NCI-H1694 (cell line): ENCODE measurements at places on chromosomes 6 and 20.

DNA sequence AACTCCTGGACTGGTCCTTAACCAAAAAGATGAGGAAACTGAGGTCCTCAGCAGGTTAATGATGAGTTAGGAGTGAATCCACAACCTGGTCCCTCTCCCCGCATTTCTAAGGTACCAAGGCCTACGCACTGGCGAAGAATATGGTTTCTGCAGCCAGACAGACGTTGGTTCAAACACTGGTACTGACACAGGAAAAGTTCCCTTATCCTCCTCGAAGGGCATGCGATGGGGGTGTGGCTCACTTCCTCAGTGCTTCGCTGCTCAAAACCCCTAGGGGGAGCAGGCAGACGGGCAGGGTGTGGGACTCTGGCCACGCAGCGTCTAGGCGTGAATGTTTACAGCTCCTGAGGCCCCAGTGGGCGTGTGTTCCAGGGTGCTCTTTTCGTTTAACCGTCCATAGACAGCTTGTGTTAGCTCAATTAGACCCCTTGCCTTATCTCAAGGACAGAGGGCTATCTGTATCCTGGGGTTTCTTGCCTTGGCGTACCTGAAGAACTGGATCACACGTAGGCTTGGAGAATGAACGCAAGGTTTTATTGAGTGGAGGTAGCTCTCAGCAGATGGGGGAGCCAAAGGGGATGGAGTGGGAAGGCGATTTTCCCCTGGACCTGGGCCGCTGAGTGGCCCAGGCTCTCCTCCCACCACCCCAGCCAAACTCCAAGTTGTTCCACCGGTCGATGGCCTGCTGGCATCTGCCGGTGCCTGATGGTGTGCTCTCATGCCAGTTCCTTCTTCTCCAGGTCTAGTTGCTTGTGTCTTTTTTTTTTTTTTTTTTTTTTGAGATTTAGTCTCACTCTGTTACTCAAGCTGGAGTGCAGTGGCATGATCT, 31.8 kb upstream of the PTPN1 start:
- DNase-seq: no peak

GRCh38 chr20:61967300-61967699, 98.4 kb downstream of the TAF4 start:
- DNase-seq: no peak

DNA sequence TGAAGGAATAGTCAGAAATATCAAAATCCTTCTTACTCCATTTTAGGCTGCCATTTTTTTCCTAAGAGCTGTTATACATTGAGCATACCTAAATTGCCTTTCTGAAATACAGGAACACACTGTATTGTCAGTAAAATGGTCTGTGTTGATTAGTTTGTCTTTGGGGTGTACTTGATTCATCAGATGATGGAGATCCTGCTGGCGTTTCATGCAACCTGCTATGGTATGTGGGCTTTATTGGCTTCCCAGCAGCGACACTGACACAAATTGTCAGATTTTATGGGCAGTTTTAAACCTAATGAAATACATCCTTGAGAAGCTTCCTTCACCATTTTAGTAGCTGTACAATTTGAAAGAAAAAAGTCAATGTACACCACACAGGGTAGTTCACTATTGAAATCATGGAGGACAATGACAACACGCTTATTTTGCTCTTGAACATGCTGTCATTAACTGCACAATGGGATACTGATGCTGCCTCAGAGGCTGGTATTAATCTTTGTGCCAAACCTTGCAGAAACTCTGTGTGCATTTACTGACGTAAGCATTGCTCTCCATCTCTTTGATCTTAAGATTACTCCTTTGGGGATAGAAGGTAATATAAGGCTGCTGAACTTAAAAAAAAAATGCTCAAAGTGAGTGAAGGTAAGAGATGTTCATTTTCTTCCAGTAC, 124.9 kb downstream of the LAMA2 start:
- DNase-seq: no peak

GRCh38 chr20:13510837-13511488, 127.8 kb downstream of the TASP1 start:
- DNase-seq: no peak

DNA sequence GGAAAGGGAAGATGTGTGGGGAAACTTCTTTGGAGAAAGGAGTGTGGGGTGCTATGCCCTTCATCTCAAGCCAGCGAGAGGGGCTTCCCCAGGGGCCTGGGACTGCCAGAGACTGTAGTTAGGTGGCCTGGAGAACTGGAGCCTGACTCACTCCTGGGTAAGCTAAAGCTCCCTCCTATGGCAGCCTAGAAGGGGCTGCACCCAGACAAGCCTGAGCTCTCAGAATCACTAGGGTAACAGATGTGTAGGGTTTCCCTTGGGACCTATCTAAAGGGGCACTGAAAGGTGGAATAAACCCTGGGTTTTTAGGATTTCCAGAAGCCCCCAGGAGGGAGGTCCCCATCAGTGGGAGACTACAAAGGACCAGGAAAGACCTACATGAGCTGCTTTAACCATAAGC, 1.6 kb upstream of the ARMC2 start:
- peak; percentile 5 for DNase-seq

DNA sequence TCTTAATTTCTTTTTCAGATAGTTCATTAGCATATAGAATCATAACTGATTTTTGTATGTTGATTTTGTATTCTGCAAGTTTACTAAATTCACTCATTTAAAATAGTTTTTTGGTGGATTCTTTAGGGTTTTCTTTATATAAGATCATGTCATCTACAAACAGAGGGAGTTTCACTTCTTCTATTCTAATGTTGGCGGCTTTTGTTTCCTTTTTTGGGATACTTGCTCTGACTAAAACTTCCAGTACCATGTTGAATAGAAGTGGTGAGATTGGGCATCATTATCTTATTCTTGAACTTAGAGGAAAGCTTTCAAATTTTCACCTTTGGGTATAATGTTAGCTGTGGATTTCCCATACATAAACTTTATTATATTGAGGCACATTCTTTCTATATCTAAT, 296.9 kb downstream of the BCKDHB start:
- no peak for DNase-seq

DNA sequence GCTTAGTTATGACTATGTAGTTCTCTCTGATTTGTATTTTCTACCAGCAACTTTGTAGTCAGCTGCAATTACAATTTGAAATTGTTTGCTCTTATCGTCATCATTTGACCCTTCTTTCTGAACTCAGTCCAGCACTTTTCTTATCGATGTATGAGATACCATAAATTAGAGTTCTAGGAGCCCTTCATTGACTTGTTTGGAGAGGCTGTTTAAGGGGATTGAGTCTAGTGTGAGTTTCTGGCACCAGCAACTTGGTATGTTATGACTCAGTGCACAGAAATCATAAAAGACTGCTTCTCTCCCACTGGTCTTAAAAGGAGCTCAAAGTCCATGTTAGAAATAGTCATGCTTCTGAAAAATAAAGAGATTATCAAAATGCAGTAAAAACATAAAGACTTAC, 190.3 kb downstream of the TENT5A start:
- no peak for DNase-seq

DNA sequence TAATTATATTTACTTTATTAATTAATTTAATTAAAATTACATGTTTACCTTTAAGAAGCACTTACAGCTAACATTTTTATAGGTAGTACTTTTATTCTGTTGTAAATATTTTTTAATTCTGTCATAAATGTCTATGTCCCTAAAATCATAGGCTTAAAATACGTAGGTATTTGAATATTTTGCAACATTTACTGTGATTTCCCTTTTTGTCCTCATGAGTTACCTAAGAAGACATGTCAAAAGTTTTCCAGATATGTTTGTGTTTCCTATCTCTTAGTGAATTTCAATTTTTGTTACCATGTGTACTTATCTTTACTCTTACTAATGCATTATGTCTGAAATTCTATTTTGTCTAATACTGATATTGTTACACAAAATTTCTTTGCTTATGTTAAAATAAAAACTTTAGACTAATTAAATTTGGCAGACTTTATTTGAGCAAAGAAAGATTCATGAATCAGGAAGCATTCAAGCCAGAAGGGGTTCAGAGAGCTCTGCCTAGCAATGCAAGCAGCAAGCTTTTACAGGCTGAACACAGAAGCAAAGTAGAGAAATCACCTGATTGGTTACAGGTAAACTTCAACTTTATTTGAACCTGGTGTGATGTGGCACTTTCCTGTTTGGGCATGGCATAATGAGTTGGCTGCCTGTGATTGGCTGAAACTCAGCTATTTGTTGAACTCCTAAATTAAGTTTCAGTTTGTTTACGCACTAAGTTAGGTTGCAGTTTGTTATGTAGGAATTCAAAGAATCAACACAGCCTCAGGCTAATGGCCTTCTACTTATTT, 123.2 kb upstream of the TMEM170B start:
- DNase-seq: no peak

- no peak for DNase-seq
Observed at GRCh38 chr6:101705866-101706265, 312.4 kb downstream of the GRIK2 start.

- no peak for DNase-seq
Observed at GRCh38 chr6:15553031-15553430, 109.8 kb downstream of the DTNBP1 start.

- DNase-seq: no peak
Observed at GRCh38 chr20:57020364-57020763, 246.1 kb downstream of the BMP7 start.

GRCh38 chr6:75128878-75129570, 76.8 kb downstream of the COL12A1 start:
- no peak for DNase-seq

GRCh38 chr20:20076297-20077065, 24.1 kb downstream of the CFAP61 start:
- DNase-seq: no peak

DNA sequence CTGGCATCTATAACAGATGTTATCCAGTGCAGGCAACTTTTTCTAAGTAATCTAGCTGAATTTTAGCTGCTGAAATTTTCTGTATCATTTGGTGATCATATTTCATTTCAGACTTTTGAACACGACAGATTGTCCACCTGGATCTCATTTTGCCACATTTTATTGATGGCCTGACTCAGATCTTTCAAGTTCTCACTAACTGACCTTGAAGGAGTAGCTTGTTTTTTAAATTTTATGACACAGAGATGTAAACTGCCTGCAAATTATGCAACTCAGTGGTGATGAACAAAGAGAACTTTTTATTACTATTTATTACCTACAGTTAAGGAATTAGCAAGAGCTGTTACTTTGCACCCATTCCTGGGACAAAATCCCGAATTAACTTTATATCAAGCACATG, 366.4 kb downstream of the PAX1 start:
- no peak for DNase-seq

- DNase-seq: no peak
Observed at GRCh38 chr20:5980720-5981538, 30.5 kb downstream of the MCM8 start.

- no peak for DNase-seq
Observed at GRCh38 chr6:68975064-68975463, 340.0 kb downstream of the ADGRB3 start.

- no peak for DNase-seq
Observed at GRCh38 chr6:144477396-144477795, 192.3 kb downstream of the UTRN start.

GRCh38 chr20:61621035-61621730, 369.1 kb downstream of the CDH4 start:
- no peak for DNase-seq

DNA sequence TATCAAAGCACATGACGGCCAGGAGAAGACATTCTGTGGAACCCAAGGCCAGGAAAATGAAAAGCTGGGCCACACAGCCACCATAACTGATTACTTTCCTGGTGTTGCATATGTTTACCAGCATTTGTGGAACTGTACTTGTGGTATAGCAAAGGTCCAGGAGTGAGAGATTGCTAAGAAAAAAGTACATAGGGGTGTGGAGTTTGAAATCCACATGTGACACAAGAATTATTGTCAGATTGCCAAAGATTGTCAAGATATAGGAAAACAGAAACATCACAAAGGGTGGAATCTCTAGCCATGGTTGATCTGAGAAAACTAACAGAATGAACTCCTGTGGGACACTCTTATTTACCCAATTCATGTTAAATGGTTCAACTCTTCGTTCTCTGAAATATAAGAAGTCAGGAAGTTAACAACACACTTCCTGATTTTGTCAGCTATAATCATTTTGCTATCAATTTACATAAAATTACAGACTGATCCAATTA, at the start of gene OR2B2:
TSS of gene OR2B2 (minus strand) at position 441 of the 491 bp plus-strand sequence. CDS start at position 364, 77 bp downstream.
- DNase-seq: no peak

DNA sequence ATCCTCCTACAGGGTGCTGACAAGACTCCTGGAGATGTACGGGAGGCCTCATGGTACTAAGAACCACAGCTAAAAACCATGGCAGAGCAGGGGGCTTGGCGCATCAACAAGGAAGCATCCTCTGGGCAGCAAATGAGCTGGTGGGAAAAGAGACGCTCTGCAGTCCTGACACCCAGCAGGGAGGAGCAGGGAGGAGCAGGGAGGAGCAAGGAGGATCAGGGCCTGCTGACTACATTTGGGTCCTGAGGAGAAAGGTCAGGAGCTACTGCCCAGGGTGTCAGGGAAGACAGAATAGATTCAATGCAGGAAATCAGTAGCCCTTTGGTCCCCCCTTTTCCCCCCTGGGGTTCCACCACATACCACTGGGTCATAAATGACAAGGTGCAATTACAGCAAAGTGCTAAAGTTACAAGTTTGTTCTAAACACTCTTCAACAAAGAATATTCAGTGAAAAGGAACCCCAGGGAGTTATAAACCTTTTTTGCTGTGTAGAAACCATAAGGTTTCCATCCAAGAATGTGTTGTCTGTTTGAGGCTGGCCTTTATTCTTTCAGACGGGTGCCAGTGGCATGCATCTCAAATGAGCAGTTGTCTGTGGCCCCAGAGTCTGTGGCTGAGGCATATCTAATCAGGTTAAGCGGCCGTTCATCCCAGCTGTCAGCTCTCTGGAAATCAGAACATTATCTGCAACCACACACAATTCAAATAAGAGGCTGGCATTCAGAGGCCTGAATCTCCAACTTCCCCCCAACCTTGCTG, 325.0 kb downstream of the CDC5L start:
- DNase-seq: no peak

GRCh38 chr6:154732538-154733182, 556 bp upstream of the SCAF8 start:
- peak; percentile 38 for DNase-seq

DNA sequence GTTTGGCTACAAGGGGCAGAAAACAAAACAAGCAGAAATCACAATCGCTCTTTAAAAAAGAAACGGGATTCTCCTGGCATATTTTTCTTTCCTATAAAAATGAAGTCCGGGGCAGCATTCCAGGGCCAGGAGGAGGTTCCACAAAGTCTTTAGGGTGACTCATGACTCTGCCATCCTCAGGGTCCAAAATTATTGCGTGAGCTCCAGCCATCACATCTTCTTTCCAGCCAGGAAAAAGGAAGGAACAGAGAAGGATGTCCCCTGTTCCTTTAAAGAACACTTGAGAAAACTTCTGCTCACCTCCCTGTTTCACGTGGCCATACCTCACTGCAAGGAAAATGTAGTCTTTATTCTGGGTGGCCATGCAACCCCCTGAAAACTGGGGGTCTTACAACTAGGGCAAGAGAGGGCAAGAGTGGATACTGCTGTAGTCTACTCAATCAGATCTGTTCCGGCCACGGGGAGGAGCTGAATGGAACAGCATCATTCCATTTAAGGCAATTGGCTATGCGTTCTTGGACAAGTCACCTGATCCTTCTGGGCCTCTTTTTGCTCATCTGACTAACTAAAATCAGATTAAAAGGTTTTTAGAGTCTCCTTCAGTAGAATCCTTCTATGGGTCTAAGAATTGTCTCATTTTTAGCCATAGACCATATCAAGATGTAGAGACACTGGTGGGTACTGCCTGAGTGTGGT, 49.4 kb downstream of the CTCFL start:
- DNase-seq: no peak
